ENCODE measurements at places on chromosomes 5 and 9.

DNA sequence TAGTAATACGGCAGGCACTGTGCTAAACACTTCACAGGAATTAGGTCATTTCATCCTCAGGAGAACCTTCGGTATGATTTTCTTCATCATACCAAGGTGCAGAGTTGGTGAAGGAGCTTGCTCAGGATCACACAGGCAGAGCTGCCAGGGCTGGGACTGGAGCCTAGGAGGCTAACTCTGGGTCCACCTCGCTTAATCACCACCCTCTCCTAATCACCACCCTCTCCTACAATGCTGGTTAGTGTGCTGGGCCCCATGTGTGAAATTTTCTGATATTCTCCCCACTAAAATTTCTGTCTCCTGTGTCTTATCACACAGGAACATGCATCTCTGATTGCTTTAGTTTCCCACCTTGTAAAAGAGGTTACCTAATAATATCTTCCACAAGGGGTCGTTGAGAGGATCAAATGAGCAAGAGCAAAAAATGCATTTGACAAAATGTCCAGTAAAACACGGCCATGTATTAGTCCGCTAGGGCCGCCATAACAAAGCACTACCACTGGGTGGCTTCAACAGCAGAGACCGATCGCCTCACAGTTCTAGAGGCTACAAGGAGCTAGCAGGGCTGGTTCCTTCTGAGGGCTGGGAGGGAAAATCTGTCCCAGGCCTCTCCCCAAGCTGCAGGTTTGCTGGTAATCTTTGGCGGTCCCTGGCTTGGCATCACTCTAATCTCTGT lies 128.2 kb upstream of the NFIB start:
- DNase-seq = no peak

GRCh38 chr5:73946278-73946677 lies 320.3 kb downstream of the ARHGEF28 start:
- DNase-seq = no peak

- DNase-seq = no peak
Measured at GRCh38 chr5:10474521-10475075, 32.9 kb downstream of the ROPN1L start.

GRCh38 chr5:94508461-94509148 lies 109.8 kb downstream of the KIAA0825 start:
- no peak for DNase-seq

DNA sequence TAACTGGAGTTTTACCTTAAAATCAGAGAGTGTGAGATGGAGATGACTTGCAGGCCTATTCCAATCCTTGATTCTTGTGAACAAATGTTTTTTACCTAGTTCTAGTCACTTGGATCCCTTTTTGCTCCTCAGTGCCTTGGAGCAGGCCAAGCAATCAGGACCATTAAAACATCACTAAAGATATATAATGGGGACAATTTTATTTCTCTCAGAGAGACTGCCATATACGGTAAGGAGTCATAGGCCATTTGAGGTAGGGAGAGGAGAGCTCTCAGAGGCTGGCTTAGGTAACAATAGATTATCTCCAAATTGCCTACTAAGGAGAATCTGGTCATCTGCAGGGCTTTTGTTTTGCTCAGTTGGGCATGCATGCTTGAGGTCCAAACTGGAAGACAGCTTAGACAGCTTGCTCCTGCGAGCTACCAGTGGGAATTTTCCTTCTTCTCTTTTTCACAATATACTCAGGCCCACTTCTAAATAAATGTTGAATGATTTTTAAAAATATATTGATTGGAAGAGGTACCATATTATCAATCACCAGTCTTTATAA lies 44.0 kb downstream of the FREM1 start:
- no peak for DNase-seq

GRCh38 chr9:89606624-89607311 lies 2.0 kb downstream of the GADD45G start:
- DNase-seq = peak; percentile 42

- no peak for DNase-seq
Measured at GRCh38 chr9:134380542-134381271, 54.5 kb downstream of the RXRA start.

DNA sequence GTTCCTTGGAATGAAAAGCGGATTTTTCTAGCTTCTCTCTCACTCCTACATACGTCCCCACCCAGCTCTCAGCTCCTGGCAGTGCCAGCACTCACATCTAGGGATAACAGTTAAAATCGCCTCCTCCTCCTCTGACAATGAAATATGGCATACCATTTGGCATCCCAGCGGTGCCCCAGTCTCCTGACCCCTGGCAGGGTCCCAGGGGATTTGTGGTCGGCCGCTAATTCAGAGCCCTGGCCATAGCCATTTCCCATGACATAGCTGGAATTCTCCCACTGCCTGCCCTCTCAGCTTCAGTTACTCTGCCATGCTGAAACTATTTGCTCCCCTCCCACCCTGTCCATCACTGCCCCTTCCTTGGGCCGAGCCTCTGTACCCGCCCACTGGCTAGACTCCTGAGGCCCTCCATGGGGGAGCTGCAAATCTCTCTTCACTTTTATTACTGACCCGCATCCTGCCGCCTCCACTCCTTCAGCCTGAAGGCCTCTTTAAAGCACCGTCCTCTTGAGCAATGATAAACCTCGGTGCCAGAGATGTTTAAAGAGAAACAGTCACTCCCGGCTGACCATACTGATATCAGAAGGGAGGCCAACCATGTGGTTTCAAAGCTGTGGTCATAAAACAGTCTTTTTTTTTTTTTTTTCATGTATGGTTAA lies 139.8 kb downstream of the SLIT3 start:
- peak; percentile 84 for DNase-seq

DNA sequence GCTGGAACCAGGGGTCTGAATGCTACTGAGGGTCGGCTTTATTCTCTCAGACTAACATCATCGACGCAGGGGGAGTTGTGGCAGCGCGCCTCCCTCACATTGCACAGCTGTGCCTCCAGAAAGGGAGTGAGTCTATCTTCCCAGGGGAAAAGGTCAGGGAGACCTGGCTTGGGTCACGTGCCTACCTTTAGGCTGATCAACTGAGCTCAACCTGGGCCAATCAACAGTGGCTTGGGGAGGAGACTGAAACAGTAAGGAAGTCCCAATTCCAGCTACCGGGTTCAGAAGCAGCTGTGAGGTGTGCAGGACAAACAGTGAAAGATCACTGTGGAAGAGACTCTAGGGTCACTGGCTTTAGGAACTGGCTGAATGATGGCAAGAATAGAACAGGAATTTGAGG lies 14.3 kb downstream of the SNX30 start:
- no peak for DNase-seq

All from right cardiac atrium (tissue), 5 donors.